NT2/D1 (cell line): ENCODE measurements at places on chromosomes 4 and X.

- no peak for DNase-seq
Observed at GRCh38 chrX:137432609-137433008, 133.3 kb upstream of the ZIC3 start.

- DNase-seq: no peak
Observed at GRCh38 chr4:145525291-145525740, 43.7 kb downstream of the SMAD1 start.

DNA sequence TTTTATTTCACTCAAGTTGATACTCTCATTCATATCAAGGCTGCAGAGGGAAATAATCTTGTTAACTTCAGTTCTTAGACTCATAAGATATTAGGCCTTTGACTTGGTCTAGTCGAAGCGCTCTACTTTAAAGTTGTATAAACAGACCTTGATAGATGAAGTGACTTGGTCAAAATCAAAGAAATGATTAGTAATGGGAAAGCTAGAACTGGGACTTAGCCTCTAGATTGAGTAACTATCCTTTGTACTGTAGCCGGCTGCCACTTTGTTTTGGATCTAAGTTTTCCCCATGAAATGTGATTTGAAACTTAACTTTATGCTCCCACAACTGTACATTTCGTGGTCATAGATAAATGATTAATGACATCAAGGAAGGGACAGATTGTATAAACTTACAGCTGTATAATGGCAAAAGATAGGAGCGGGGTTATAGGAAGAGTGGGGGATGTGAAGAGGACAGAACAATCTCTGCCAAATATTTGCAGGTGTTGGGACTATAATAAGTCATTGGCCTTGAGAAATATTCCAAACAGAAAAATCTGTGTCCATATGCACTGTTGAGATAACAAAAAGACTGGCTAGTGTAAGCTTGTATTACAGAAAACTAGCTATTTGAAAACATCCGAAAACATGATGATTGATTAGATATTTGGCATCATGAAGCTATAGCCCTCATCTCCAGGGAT lies 17.2 kb downstream of the MID2 start:
- DNase-seq: no peak

- no peak for DNase-seq
Observed at GRCh38 chr4:118836301-118837120, 585 bp upstream of the SEC24D start.

DNA sequence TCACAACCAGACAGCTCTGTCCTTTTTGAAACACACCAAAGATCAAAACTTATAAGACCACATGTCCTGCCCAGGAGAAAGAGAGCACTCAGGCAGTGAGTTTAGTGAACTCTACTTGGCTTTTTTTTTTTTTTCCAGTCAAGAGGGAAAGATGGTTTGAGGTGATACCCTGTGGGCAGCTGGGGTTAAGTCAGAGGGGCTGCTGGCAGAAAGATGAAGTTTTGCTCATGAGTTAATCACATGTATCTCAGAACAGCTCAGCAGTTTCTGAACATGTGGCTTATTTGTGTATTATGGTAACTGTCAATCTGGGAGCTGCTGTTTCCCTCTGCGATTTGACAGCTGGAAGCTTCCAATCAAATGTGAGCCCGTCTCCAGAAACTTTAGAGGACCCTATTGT lies 56.4 kb upstream of the MAP3K15 start:
- DNase-seq: no peak

DNA sequence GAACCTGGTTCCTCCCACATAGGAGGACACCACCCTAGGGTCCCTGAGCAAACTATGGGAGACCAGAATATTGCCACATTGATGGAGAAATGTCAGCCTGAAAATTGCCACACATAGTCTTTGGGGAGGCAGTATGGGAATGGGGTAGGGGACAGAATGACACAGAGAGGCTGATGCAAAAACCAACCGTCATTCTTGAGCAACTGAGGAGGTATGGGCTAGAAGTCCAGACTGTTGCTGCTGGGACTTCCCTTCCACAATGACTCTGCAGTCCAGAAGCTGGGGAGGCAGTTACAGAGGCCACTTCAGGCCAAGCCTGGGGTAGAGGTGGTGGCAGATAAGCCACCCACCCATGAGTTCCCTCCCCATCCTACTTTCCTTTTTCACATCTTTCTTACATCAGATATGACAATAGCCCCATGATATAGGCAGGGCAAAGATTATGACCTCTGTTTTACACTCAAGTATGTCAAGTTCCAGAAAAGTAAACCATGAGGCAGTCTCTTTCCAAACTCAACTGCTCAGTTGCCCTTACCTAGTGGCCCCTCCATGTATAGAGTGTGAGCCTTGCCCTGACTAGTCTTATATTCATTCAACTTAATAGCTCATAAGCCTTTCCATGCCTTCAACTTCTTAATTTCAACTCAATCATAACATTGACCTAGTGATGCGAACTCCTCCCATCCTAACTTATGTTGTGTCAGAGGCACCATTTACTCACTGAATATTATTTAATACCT lies 41.7 kb downstream of the VSIG4 start:
- DNase-seq: no peak

DNA sequence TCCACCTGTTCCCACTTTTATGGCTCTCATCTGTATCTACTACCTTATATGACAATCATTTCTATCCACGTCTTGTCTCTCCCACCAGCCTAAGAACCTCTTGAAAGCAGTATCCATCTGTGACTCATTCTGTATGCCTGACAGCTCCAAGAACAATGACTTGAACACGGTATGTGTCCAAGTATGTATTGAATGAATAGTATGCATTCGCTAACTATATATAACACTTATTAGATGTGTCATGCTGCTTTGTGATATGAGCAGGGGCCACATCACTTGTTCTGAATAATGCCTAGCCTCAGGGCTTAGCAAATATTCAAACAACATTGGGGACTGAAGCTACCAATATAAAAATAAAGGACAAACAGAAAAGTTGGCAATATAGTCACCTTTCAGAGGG lies 4.9 kb downstream of the OPHN1 start:
- no peak for DNase-seq

DNA sequence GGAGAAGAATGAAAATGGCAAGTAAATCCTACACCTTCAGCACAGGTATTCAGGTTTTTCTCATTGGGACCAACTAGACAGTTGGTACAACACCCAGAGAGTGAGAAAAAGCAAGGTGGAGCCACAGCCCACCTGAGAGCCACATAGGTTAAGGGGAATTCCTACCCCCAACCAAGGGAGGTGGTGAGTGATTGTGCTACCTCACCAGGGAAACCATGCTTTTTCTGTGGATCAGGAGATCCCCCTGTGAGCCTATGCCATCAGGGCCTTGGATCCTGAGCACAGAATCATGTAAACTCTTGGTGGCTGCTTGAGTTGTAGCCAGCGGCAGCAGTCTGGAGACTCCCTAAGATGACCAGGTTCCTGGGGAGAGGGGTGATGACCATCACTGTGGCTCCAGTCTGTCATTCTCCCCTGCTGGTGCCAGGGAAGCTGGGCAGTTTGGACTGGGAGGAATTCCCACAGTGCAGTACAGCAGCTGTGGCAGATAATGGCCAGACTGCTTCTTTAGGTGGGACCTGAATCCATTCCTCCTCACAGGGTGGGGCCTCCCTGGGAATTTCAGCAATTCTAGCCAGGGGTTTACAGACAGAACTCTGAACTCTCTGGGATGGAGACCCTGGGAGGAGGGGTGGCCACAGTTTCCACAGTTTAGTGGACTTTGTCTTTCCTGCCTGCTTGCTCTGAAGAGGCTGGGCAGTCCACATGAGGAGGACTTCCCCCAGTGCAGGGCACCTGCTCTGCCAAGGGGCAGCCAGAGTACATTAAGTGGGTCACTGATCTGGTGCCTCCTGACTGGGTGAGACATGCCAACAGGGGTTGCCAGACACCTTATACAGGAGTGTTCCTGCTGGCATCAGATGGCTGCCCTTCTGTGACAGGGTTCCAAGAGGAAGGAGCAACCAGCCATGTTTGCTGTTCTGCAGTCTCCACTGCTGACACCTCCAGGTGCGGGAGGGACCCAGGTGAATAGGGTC lies 43.2 kb downstream of the PARM1 start:
- no peak for DNase-seq

- DNase-seq: no peak
Observed at GRCh38 chr4:22500831-22501714, 14.8 kb downstream of the ADGRA3 start.

DNA sequence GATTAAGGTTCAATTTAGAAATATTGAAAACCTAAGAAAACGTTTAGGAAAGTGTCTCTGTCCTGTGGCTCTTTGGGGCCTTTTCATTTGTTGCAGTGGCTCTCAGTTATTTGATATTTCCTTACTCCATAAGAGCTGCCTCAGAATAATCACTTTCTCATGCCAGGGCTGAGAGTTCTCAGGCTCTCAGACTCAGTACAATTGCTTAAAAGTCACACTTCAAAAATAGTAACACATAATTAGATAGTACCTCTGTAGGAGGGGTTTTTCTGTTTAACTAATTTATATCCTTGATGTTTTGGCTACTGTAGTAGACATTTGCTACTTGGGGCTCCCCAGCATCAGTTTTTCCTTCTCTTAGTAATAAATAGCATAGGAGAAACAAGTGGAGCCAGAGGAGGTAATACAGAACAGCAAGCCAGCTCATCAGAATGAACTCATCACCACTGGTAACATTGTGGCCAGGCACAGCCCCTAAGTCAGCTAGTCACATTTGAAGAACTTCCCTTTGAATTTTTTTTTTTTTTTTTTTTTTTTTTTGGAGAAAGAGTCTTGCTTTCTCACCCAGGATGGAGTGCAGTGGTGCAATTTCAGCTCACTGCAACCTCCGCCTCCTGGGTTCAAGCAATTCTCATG lies 8.0 kb upstream of the HNRNPD start:
- DNase-seq: no peak

- no peak for DNase-seq
Observed at GRCh38 chr4:170137927-170138326, 48.2 kb upstream of the AADAT start.

DNA sequence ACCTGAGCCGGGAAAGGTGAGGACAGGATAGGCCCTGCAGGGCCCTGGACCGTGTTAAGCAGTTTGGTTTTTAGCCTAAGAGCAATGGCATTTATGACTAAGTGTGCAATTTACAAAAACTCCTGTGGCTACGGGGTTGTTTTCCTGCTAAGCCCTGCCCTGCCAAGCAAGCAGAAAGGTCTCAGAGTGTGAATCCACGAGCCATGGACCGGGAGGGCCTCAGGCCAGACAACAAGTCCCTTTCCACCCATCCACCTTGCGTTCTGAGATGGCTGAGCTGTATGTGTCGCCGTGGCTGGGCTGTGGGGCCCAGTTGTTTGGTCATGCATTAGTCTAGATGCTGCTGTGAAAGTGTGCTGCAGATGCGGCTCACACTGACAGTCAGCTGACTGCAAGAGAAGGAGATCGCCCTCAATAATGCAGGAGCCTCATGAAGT lies 33.9 kb upstream of the AFAP1 start:
- DNase-seq: no peak

DNA sequence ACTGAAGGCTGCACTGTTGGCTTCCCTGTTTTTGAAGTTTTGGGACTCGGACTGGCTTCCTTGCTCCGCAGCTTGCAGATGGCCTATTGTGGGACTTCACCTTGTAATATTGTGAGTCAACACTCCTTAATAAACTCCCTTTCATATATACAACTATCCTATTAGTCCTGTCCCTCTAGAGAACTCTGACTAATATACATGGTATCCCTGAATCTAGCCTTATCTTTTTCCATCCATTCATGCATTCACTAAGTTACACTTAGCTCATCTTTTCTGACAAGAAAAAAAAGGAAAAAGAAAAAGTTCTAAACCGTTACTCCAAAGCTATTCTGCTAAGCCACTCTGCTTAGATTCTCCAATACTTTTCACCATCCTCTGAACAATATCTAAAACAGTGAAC lies 1260.2 kb upstream of the PCDH7 start:
- no peak for DNase-seq

GRCh38 chr4:54855191-54855854 lies 197.6 kb downstream of the KIT start:
- no peak for DNase-seq

DNA sequence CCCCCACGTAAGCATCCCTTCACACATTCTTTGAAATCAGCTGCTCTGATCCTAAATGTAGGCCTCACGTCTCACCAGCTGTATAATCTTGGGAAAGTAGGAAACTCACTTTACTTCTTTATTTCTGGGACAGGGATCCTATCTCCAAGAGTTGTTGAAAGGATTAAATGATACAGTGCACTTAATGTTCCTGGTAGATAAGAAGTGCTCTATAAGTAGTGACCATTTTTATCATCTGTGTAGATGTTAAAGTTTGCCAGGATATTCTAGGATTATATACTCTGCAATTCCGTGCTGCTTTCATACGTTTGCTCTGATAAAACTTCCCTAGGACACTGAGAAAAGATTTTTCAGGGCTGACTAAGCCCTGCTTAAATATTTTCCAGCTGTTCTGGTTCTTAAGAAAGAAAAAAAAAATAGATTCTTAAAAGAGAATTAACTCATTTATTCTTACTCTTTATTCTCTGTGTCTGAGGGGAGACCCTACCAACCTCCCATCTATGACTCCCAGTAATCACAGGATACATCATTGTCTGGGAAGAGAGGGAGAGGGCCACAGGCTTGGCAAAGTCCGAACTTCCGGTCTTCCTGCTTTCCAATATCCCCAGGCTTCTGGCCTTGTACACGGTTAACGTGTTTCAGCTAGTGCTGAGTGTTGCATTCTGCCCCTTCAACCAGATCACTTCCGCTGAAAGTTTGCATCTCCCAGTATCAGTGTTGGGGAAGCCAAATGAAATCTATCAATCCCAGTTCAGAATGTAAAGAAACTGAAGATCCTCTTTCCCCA lies 269.2 kb downstream of the TRIML1 start:
- DNase-seq: no peak

GRCh38 chrX:130086447-130087206 lies 23.7 kb downstream of the ELF4 start:
- no peak for DNase-seq

DNA sequence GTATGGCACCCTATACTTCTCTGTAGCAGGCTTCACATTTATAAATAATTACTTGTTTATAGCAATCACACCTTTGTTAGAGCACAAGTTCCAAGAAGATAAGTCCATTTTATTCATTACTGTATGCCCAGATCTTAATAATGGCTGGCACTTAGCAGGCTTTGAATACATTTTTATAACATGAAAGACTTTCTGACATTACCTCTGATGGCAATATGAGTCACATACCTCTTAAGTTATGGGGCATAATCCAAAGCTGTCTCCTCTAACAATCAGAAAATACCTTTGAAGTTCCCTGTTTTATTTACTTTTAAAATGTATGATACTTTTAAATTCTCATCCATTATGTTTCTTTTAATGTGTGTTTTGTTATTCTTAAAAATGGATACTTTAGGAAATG lies 12.2 kb downstream of the SCRG1 start:
- no peak for DNase-seq
